A549 treated with Mapracorat at 1 μM for 4 hours (cell line): ENCODE measurements at places on chromosomes 5 and 9. TPM values are rescaled to one million over a fixed set of nuclear protein-coding genes. Genes with fewer than 3 reads are reported as not detected.

TEK gene
- 0.05 to 0.16 TPM (median 0.13 TPM) in 5 replicates for total RNA-seq

HSD17B4 gene
- total RNA-seq = 49.7 to 73.3 TPM (median 58.8 TPM) in 5 replicates

DAPK1 gene
- 15.8 to 22.0 TPM (median 20.1 TPM) in 5 replicates for total RNA-seq

CYLC2 gene
- not detected in 5 replicates for total RNA-seq

FOXE1 gene
- total RNA-seq = 2.5 to 4.0 TPM (median 3.3 TPM) in 5 replicates

TAF1L gene
- total RNA-seq = not detected in 5 replicates

HTR4 gene
- not detected in 5 replicates for total RNA-seq

TAF9 gene
- total RNA-seq = 122 to 148 TPM (median 124 TPM) in 5 replicates

SPOCK1 gene
- total RNA-seq = 12.1 to 17.6 TPM (median 17.1 TPM) in 5 replicates

EIF4E1B gene
- not detected in 5 replicates for total RNA-seq

SLC1A1 gene
- 0.82 to 1.7 TPM (median 1.1 TPM) in 5 replicates for total RNA-seq

CLPTM1L gene
- total RNA-seq = 156 to 178 TPM (median 162 TPM) in 5 replicates

SV2C gene
- total RNA-seq = 0.04 TPM in 1 of 5 replicates, not detected in the others

FOXD4L6 gene
- total RNA-seq = not detected in 5 replicates

C5orf46 gene
- total RNA-seq = 0.29 to 0.44 TPM in 2 of 5 replicates, not detected in the others

GPR150 gene
- total RNA-seq = 0.14 to 0.29 TPM (median 0.15 TPM) in 4 of 5 replicates, not detected in the other
